ENCODE measurements at places on chromosomes 11 and 22.

DNA sequence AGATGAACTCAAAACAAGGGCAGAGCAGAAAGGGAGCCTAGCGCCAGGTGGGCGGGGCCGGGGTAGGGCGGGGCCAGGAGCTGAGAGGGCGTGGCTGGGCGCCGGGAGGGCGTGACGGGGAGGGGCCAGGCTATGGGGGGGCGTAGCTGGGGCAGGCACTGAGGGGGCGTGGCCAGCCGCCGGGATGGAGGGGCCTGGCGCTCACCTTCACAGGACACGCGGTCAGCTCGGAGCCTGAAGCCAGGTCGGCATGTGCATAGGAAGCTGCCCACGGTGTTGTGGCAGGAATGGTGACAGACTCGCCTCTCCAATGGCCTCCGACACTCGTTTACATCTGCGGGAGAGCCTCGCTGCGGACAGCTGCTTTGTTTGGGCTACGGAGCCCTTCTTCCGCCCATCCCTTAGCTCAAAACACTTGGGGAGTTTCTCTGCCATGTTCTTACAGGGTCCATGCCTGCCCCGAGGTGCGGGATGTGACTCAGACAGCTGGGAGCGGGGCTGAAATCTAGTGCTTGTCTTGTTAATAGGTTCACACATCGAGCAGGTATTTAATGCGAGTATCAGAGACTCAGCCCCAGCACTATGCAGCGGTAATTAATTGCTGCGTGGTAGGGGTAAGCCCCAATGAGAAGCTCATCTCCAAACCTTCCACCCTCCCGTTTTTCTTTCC, 13.4 kb downstream of the VWCE start:
- no peak for DNase-seq

DNA sequence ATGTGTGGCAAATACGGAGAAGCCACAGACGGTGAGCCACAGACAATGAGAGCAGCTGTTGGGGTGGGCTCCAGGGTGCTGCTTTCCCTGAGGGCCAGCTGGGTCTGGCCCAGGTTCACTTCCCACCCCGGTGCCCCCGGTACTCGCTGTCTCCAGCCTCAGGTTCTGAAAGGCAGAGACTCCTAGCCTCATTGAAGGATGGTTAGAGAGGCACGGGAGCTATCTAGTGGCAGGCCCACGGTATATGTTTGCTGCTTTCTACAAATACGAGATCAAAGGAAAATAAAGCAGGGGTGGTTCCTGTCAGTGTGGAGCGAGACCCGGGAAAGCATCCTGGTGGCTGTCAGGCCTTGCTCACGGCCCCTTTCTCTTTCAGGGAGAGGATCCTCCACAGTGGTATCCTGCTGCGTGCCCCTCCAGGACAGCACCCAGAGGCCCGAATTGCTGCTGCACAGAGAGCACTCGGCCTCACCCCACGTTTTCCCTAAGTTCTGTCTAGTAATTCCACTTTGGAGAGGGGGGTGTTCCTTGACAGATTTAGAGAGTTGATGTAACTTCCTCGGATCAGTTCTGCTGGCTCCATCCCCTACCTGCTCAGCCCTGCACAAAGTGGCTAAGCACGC, 3.0 kb downstream of the TMEM80 start:
- DNase-seq: no peak

DNA sequence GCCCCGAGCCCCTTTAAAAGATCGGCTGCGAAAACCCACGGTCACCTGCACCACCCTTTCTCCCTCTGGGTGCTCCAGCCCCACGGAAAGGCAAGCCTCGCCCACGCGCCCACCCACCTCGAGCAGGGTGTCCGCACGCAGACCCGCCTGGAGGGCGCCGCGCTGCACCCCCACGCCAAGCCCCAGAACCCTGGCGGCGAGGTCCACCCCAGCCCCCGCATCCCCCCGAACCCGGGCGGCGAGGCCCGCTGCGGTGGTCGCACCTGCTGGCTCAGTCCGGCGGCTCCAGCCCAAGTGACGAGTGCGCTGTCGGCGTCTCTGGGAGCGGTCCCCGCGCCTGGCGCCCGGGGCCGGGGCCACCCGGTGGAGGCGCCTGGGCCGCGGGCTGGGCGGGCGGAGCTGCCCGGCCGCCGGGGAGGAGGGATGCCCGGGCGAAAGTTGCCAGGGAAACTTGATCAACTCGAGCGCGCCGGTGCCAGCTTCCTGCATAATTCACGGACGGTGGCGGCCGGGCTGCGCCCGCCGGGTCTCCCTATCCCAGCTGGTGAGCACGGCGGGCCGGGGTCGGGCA, 1.1 kb downstream of the SHANK2 start:
- DNase-seq: no peak

DNA sequence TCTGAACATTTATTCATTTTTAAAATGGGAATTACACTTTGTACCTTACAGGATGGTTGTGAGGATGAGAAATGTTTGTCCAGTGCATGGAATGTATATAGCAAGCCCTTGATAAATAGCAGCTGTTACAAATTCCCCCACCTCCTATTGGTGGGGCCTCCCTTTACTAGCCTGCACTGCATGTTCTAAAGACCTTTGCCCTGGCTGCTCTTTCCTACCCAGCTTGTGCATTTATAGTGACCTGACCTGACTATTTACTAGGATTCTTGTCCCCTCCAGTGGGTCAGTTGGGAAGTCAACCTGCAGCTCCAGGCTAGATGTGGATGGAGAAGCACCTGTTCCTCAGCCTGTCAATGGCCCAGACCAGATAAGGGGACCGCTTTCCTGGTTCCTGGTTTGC, 180.3 kb downstream of the HIPK3 start:
- DNase-seq: no peak

DNA sequence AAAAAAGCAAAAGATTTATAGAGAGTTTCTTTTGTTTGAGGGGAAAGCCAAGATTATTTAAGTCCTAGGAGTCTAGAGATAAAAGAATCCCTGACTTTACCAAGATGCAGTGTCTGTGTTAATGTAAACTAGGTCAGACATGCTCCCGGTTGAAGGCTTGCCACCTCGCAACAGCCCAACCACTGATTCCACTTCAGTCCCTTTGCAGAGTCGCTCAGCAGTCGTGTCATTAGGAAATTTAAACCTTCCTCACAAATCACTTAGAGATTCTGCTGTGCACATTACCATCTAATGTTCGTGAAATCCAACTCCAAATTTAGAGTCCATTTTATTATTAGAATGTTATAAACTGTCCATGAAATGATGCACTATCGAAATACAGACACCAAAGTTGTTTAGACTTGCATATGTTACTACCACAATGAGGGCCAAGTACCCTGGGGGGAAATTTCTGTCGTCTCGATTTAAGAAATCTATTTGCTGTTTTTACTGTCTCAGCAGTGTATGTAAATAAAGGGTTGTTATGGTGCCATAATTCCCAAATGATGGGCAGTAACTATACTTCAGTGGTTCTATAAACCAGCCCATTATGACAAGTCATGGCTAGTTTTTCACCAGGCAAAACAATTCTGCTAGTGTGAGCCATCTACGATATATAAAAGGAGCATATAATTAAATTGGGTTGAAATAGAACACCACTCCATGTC, 101.4 kb upstream of the MTNR1B start:
- DNase-seq: no peak

GRCh38 chr11:110730773-110731172, 18.5 kb upstream of the ARHGAP20 start:
- no peak for DNase-seq

DNA sequence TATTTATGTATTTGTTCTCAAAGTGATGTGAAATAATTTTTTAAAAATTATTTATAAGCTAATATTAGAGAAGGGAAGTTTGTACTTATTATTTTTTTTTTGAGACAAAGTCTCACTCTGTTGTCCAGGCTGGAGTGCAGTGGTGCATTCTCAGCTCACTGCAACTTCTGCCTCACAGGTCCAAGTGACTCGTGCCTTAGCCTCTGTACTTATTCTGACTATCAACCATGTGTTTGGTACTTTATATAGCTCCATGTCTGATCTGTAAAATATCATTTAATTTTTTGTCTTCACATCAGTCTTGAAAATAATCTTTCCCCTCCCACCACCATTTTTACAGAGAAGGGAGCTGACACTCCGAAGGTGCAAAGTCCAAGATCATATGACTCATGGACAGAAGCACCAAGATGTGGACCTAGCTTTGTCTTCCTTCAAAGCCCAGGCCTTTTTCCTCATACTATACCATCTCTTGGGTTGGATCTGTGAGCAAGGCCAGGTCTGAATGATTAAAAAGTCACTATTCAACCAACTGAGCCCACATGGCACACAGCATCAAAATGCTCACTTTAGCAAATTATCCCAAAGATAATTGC, 32.4 kb upstream of the EED start:
- DNase-seq: no peak

- DNase-seq: no peak
Measured at GRCh38 chr11:65298655-65299179, 15.9 kb upstream of the CDC42EP2 start.

DNA sequence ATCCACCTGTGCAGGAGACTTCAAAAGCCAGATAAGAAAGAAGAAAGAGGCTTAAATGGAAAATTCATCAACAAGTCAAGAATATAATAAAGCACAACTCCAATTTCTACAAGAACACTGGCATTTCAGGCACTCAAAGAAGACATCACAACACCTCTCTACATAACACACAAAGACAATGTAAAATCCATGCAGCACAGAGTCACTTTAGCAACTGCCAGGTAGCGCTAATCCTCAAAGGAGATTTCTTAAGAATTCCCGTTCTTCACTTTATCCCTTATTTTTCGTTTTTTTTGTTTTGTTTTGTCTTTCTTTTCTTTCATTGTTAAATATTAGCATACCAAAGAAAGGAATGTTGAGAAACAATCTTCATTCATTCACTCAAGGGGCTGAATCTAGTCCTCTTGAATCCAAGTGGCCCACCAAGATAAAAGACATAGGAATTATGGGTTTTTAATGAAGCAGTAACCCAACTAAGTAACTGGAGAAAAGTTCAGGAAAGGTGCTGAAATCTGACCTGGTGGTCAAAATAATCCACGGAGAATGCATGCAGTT, 95.0 kb downstream of the CADM1 start:
- no peak for DNase-seq

DNA sequence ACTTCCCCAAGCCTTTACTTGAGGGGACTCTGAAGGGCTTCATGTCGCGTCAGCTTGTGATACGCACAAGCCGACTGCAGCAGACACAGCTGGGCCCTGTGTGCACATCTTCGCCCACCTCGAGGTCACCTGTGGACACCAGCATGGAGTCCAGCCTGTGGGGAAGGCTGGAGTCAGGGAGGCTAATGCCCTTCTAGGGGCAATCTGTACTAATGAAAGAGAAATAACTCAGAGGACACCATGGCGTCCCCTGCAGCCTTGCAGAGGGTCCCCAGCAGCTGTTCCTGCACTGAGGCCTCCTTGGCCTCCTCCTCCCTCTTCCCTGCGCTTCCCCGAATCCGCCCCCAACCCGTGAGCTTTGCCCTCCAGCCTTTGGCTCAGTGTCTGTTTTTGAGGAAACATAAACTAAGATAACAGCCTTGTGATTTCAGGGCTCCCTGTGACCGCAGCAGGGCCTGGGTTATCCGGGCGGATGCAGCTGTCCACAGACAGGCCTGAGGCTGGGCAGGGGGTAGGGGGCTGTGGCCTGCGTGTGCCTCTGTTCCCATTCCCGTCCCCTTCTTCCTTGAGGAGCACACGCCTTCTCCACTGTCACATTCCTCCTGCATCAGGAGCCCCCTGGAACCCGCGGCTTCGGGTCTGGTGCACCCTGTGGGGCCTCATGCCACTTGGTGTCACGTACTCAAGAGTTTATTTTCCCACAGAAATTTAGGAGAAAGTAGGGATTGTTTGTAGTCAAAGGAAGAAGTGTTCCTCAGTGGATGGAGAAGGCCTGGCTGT, 25.0 kb downstream of the KRTAP5-5 start:
- no peak for DNase-seq

- no peak for DNase-seq
Measured at GRCh38 chr11:73716153-73717056, 44.5 kb downstream of the RAB6A start.

GRCh38 chr22:40123387-40123786, 54.3 kb upstream of the TNRC6B start:
- DNase-seq: no peak

- DNase-seq: no peak
Measured at GRCh38 chr22:37501610-37502341, 15.6 kb upstream of the MFNG start.

DNA sequence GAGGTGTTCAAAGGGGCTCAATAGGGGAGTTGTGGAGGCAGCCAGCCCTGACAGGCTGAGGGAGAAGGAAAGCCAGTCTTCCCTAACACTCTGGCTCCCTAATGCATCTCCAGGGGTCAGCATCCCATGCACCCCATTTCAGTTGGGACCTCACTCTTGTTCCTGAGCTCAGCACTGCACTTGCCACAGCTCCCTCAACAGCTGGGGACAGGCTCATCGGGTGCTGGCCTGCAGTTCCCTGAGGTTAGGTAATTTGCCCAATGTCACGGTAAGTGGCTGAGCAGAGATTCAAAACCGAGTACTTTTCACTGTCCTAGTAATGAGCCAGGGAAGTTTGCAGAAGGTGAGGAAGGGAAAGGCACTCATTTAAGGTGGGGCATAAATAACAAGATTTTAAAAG, 20.8 kb downstream of the VSTM5 start:
- DNase-seq: no peak

- DNase-seq: no peak
Measured at GRCh38 chr11:95589893-95590612, 199.5 kb downstream of the FAM76B start.

DNA sequence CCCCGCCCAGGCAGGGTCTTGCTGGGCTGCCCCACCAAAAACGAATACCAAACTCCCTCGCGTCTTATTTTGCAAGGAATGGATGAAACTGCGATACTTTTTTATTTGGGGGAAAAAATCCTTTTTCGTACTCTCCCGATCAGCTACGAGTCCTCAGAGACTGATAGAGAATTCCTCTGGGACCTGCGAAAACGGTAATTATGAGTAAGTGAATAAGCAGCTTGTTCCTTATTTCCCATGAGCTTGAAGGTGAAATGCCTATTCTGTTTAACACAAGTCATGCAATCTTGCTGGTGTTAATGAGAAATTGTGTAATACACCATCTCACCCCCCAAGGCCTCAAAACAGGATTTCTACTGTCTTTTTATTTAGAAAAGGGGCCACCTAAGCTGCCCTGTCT, 5.5 kb downstream of the GRK3 start:
- DNase-seq: no peak

DNA sequence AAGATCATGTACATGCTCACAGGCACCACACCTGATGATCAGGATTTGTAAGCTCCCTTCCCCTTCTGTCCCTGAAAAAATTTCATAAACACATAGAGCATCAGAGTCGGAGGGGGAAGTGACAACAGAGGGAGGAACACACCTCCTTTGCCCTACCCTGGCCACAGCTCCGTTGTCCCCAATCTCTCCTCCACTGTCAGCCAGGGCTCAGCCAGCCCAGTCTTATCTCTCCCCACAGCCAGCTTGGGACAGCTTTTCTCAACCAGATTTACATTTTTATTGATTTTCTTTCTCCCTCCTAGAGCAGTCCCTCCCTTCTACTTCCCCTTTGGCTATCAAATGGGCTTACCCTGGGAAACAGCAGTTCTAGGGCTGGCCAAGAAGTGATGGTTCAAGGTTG, 32.1 kb upstream of the TPBGL start:
- DNase-seq: no peak
